ENCODE measurements at places on chromosomes 13 and 19. TPM values are rescaled to one million over a fixed set of nuclear protein-coding genes. Genes with fewer than 3 reads are reported as not detected.

- no peak for DNase-seq
Measured at GRCh38 chr13:106478116-106478515, 57.3 kb downstream of the EFNB2 start.

DNA sequence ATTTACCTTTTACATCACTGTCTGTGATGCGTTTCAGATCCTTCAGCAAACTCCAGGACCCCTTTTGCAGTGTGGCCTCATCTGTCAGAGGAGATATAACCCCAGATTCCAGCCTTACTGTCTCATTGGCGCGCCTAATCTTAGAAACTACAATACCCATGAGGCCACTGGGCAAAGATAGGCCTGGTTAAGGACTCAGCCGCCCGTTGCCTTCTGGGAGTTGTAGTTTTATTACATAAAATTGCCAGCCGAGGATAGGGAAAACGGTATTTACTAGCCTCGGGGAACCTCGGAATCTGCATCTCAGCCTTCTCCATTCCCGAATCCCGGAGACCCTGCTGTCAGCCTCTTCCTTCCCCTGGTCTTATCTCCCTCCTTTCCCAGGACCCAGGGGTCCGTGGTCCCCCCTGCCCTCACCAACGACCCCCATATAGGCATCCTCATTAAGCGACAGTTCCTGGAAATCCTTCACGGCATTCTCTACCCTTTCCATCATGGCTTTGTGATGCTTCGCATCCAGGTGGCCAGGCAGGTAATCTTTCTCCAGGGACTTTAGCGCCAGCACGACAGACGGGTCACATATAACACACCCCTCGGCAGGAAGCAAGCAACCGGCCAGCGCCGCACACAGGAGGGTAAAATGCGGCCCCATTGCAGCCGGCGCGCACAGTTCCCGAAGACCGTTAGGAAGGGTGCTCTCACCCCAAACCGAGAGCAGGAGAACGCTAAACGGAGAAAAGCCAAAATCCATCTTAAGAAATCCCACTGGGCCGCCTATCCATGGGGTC, 1.3 kb downstream of the IZUMO1 start:
- peak; percentile 68 for DNase-seq

Gene SPACA4
- not detected for total RNA-seq

Gene FFAR1
- total RNA-seq = not detected

- DNase-seq = no peak
Measured at GRCh38 chr19:24065243-24065642, 21.7 kb upstream of the ZNF254 start.

Gene SOX1
- total RNA-seq = not detected

Gene NRTN
- total RNA-seq = 5.6 TPM

GRCh38 chr19:42286349-42287016, 15.4 kb upstream of the PRR19 start:
- peak; percentile 36 for DNase-seq

DNA sequence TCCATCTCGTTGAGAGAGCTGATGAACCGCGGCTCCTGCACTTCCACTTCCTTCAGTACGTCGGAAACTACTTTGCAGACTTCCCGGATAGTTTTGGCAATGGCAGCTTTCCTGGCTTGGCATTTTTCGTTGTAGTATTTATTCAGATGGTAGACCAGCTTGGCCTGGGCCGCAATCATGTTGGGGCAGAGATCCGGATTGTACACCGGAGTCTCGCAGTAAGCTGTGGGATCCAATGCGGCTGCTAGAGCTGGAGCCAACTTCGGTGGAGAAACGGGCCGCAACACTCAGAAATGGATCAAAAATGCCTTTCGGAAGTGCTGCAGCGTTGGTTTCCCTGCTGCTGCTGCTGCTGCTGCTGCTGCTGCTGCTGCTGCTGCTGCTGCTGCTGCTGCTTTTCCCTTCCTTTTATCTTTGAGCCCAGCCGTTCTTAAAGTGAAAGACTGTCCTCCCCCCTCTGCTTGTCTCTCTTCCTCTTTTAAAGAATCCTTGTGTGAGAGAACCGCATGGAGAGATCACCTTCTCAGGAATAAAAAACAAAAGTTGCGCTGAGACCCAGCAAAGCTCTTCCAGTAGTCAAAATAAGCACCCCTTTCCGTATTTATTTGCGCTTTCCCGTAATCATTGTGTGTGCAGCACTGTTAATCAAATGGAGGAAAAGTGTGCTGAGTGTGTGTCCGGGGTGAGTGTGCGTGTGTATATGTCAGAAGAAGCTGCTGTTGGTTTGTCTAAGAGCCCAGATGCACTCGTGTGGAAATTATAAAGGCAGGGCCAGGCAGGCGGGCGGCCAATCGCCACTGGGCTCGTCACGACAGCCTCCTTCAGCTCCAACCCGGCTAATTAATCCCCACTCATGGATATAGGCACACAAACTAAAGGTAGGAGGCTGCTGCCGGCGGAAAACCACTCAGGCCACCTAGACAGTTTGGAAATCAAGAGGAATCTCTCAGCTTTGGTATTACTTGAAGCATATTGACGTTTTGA, at the start of gene MAB21L1:
Gene MAB21L1, minus strand, starts transcription at position 730 of the 984 bp plus-strand sequence. Its CDS starts 551 bp downstream, at position 179.
- DNase-seq = peak; percentile 73

- DNase-seq = no peak
Measured at GRCh38 chr13:71068041-71068440, 799.0 kb downstream of the DACH1 start.

Gene MBD3L4
- not detected for total RNA-seq

Gene PGLYRP2
- not detected for total RNA-seq

Gene USP12
- 26.4 TPM for total RNA-seq

Gene PRODH2
- 5.1 TPM for total RNA-seq
